OCI-LY7 (cell line): ENCODE measurements at places on chromosomes 16 and 17.

DNA sequence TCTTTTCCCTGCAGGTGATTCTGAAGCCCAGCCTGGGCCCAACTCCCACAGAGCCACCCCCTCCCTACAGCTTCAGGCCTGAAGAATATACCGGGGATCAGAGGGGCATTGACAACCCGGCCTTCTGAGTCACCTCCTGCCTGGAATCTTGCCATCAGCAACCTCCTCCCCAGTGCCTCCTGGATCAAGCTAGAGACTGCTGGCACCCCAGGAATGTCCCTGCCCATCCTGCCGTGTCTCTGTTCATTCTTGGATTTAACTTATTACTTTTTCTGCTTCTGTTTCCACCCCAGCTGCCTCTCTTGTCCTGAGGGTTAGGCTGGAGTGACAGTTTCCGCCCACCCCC is 4.9 kb downstream of the TMEM92 start:
- no peak for DNase-seq

DNA sequence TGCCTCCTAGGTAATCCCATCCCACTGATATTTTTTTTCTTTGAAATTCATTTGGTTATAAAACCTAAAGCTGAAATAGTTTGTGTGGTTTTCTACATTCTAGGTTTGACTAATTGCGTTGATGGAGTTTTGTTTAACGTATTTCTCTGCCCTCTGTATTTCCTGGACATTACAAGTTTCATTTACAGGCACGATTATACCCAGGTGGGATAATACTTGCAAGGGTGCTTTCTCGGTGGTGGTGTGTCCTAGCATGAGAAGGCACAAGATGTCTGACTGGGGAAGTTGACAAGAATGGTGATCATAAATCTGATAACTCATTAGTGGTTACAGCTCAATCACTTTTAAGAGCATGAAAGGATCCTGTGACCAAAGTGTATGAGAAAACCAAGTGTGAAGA is 45.0 kb downstream of the DYNLRB2 start:
- no peak for DNase-seq

DNA sequence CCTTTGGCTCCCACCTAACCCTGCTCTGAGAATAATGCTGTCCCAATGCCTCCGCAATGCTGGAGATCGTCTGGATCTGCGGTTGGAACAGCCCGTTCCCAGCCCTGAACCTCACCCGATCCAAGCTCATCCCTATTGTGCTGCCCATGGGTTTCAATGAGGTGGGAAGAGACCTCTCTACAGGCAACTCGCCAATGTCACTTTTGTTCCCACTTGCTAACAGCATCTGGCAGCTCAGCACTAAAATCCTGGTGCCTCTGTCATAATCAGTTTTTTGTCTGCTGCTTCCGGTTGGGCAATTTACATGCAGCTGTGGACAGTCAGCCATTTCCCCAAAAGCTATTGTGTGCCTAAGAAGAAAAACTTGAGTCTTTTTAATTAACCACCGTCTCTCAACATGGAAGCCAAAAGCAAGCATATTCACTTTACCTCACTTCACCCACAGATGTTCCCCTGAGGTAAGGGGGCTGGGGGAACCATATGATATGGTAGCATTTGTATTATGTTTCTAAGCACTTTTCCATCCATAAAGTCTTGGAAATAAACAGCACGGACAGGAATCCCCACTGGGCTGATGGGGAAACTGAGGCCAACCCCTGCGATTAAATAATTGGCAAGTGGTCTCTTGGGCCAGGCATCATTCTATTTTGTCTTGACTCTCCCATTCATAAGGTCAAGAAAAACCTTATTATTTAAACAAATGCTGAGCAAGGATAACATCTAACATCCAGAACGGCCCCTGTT is 159.2 kb upstream of the CDH5 start:
- peak; percentile 18 for DNase-seq

- DNase-seq = peak; percentile 27
Observed at GRCh38 chr16:49835161-49835777, 20.6 kb downstream of the ZNF423 start.

DNA sequence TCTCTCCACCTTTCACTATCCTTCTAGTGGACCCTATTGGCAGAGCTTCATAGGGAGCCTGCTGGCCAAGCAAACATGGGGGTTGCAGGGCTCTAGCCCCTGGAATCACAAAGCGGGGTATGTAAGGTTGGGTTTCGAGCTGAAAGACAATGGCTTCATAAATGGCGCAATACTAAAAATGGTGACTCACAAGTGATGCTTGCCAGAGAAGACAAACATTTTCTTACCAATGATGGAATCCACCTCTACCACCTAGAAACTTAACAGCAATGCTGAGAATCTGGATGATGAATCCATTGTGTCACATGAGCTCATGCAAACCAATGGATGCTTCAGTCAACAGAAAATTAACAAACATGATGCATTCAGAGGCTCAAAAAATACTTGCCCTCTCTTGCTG is 375.3 kb upstream of the PSMD7 start:
- DNase-seq = no peak

GRCh38 chr16:79847101-79847500 is 246.6 kb upstream of the MAF start:
- no peak for DNase-seq

DNA sequence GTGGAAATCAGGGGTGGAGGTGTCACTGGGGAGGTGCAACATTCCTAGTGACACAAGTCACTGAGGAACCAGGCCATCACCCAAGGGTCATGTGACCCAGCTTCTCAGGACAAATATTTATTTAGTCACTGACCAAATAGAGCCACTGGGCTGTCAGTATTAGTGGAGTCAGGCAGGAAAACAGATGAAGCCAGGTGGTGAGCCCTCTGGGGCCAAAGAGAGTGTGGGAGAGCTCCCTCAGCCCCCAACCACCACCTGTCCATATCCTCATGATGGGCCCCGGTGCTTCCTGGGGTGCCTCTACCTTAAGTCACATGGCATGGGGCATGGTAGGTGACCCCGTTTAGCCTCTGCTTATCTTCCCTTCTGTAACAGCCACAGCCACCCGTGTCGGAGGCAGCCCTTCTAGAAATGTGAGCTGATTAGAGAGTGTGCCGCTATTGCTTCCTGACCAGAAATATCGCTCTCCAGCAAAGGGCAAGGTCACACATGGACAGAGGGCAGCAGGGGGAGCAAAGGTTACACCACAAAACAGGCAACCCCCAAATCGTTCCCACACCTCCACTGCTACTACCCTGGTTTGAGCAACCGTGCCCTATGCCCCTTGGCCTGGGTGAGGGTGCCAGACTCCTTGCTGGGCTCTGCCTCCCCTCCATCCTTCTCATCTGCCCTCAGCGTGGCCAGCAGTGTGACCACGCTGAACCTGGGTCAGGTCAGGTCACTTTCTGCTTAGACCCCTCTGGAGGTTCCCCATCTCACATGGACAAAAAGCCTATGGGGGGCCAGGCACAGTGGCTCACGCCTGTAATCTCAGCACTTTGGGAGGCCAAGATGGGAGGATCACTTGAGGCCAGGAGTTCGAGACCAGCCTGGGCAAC is 8.6 kb upstream of the AKTIP start:
- DNase-seq = no peak

- peak; percentile 74 for DNase-seq
Observed at GRCh38 chr17:57357392-57357784, 101.1 kb downstream of the MSI2 start.

DNA sequence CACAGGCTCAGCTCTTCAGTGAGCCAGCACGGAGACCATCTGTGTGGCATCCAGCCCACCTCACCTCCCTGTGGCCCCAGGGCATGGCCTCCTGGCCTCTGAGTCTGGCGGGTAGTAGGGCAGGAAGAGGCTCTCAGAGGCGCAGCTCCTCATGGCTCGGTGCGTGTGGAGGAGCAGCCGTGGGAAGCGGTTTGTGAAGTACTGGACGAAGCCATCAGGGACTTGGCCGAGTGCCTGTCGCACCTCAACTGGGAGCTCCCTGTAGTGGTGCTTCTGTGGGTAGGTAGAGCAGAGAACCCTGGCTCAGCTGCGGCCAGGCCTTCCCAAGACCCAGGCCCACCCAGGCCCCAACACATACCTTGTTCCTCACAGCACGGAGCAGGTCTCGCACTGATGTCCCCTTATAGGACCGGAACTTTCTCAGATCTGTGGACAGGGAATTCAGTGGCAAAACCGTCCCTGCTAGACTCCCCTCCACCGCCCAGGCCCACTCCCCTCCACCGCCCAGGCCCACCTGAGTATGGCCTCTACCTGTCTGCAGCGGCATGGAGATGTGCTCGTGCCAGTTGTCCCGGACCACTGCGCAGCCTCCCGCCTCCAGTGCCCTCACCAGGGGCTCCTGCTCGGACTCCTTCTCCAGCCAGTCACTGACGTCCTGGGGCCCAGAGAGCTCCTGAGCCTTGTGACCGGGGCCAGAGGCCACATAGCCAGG is 12.2 kb downstream of the PLK1 start:
- DNase-seq = no peak

DNA sequence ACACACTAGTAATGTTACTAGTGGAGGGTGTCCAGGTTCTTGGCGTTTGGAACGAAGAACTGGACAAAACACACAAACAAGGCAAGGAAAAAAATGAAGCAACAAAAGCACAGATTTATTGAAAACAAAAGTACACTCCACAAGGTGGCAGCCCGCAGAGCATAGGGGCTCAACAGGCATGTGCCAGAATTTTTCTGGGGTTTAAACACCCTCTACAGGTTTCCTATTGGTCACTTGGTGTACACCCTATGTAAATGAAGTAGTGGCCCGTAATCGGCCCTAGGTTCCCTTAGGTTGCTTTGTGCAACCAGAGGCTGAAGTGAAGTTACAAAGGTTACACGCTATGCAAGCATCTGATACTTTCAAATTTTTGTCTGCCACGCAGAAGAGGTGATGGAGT is 8.1 kb downstream of the OR2C1 start:
- peak; percentile 65 for DNase-seq

- DNase-seq = no peak
Observed at GRCh38 chr17:17474341-17474740, 2.5 kb upstream of the MED9 start.

- no peak for DNase-seq
Observed at GRCh38 chr17:376936-377863, 24.6 kb upstream of the RPH3AL start.

GRCh38 chr17:73890831-73891405 is 246.7 kb upstream of the SDK2 start:
- no peak for DNase-seq

- no peak for DNase-seq
Observed at GRCh38 chr17:78263063-78263735, 31.8 kb downstream of the TMEM235 start.

DNA sequence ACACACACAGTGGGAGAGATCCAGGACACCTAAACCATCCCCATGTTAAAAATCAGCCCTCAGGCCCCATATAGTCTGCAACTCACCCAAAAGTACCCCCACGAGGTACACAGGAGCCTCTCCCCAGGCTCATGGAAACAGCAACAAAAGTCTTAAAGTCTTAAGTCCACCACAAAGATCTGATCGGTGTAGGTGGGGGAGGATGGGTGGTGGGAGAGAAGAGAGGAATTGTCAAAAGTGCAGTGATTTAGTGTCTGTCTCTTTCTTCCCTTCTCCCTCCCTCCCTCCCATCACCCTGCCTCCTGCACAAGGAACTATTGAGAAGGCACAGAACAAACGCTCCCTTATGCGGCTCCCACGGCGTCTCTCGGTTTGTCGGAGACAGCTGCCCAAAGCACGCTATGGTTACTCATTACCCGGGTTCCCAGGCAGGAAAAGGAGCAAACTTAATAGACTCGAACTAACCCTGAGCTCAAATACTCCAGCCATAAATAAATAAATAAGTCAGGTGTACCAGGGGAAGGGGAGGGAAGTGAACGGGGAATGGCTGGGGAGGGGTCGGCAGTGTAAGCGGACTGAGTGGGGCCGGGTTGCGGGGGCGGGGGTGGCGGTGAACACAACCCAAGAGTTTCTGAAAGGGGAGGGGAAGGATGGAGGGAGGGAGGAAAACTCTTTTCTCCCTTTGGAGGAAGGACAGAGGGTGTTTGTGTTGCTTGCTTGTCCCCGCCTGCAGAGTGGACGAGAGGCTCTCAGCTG is 477.4 kb downstream of the SLC39A11 start:
- no peak for DNase-seq

DNA sequence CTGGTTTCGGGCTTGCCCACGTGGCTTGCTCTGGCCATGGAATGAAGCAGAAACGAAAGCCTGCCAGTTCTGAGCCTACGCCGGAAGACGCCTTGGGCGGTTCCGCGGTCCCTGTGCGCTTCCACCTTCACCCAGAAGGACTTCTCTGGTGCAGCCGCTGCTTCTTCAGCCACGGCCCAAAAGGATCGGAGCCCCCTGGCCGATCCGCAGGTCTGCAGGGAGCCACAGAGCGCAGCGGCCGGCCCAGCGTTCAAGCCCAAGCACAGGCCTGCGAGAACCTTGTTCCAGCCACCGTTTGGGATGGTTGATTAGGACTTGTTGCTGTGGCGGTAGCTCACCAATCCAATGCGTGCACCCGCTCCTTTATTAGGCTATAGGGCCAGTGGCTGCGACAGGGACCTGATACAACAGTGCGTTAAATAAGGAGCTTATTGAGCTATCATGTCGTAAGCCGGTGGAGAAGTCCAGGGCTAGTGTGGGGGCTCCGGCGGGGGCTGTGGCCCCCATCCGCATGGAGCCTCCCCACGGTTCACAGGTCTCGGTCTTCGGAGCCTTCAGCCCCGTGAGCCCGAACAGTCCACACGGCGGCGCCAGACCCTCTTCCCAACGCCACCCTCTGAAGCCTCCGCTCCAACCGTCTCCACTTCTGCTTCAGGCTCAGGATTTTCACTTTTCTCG is 10.2 kb upstream of the MPP2 start:
- no peak for DNase-seq

- no peak for DNase-seq
Observed at GRCh38 chr17:16513873-16514272, 21.9 kb upstream of the LRRC75A start.

GRCh38 chr17:78129351-78130089 is 965 bp upstream of the TMC6 start:
- DNase-seq = peak; percentile 57

- peak; percentile 81 for DNase-seq
Observed at GRCh38 chr17:8120520-8121406, 2.4 kb upstream of the ALOXE3 start.

DNA sequence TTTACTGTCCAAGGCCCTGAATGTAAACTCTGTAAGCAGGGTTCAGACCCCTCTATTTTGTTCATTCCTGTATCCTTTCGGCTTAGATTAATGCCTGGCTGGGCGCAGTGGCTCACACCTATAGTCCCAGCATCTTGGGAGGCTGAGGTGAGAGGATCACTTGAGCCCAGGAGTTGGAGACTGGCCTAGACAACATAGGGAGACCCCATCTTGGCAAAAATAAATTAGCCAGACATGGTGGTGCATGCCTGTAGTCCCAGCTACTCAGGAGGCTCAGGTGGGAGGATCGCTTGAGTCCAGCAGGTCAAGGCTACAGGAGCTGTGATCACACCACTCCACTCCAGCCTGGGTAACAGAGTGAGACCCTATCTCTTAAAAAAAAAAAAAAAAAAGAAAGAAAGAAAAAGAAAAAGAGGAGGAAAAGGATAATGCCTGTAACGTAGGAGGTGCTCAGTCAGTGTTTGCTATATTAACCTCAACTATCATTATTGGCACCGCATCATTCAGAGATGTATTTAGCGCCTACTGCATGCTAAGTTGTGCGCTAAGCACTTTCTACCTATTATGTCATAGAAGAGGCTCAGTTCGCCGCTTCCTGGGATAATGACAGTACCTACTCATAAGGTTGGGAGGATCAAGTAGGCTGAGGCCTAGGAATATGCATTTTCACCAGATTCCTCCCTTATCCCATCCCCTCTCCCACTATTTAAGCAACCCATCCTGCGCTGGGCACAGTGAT is 5.0 kb downstream of the SOCS1 start:
- no peak for DNase-seq

GRCh38 chr16:23784811-23785447 is 30.1 kb downstream of the CHP2 start:
- DNase-seq = no peak
